ENCODE measurements at places on chromosomes 5 and 9.

GRCh38 chr9:85332487-85332886 is 409.3 kb downstream of the AGTPBP1 start:
- no peak for DNase-seq

DNA sequence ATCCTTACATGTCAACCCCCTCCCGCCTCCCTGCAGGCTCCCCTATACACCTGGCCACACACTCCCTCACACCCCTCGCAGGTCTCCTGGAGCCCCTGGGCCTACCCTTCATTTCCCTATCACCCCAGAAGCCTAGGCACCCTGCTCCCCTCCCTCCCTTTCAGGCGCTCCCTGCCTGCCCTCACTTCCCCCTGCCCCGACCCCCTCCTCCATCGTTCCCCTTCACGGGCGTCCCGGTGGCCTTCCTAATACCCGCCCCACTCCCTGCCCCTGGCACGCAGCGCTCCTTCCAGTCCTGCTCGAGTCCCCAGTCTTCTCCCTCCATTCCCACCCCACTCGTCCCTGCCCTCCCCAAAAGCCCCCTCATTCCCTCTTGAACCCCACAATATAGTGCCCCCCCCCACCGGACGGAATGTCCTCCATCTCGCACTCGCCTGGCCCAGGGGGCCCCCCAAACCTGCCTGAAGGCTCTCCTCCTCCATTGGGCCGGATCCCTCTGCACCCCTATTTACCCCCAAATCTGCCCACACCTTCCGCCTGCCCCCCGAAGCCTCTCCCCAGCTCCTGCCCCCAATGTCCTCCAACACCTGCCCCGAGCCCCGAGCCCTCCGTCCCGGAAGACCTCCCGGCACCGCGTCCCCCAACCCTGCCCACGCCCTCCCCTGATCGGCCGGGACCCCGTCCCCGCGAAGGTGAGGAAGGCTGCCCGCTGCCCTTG is 746 bp downstream of the STRBP start:
- no peak for DNase-seq

- DNase-seq, result no peak
These were observed 225.0 kb downstream of the MELK start for GRCh38 chr9:36797471-36798220.

DNA sequence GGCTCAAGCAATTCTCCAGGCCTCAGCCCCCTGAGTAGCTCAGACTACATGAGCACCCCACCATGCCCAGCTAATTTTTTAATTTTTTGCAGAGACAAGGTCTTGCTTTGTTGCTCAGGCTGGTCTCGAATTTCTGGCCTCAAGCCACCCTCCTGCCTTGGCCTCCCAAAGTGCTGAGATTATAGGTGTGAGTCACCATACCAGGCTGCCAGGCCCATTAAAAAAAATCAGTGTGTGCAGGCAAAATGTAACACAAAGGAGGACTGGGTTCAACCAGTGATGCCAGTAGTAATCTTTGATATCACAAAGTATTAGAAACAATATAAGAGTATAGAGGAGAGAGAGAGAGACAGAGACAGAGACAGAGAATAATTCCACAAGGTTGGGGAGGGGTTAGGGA is 322.7 kb downstream of the MSX2 start:
- no peak for DNase-seq

DNA sequence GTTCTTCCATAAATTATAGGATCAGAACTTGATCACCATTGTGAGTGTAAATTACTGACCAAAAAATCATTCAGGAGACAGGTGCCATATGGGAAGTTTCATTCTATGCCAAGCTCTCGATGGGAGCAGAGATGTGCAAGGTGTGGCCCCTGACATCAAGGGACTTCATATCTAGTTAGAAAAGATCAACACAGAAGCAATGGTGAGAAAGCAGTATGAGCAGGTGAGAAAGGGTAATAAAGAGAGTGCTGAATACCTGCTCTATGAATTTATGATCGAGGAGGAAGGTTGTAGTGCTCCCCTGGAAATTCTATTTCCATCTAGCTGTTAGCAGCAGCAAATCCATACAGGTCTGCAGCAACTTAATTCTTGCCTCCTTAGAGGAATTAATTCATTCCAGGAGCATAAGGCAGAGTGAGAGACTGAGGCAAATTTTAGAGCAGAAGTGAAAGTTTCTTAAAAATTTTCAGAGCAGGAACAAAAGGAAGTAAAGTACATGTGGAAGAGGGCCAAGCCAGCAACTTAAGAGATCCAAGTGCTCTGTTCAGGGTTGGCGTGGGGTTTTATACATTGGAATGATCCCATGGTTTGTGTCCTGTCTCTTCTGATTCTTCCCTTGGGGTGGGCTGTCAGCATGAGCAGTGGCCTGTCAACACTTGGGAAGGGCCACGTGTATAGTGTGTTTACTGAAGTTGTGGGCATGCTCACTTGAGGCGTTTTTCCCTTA is 181.8 kb downstream of the SAXO1 start:
- no peak for DNase-seq

- DNase-seq, result no peak
These were observed 102.3 kb downstream of the GDNF start for GRCh38 chr5:37737326-37738056.

GRCh38 chr5:40288800-40289485 is 390.8 kb upstream of the PTGER4 start:
- no peak for DNase-seq

DNA sequence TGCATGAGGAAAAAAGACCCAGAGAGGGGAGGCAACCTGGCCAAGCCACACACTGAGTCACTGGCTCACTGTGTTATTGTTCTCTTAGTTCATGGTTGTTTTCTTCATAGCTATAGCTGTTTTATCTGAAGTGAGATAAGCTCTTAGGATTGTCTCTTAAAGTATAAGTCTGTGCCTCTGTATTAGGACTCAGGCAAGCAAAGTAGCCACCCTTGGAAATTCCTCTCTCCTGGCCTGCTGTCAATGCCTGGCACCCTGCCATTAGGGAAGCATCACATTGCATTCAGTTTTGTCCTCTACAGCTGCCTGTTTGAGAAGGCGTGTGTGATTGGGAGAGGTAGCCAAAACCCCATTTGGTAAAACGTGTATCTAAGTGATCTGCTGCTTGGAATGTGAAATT is 147.4 kb upstream of the GLRA1 start:
- no peak for DNase-seq

GRCh38 chr9:121651008-121651294 is 483 bp upstream of the DAB2IP start:
- no peak for DNase-seq

All from H54 (cell line).